A549 treated with Mapracorat at 1 μM for 4 hours (cell line): ENCODE measurements at places on chromosomes 5 and 9. TPM values are rescaled to one million over a fixed set of nuclear protein-coding genes. Genes with fewer than 3 reads are reported as not detected.

LIX1 gene
- not detected in 5 replicates for total RNA-seq

OTP gene
- total RNA-seq = 0.05 to 0.13 TPM (median 0.08 TPM) in 5 replicates

NR5A1 gene
- total RNA-seq = 0.06 to 0.23 TPM (median 0.15 TPM) in 3 of 5 replicates, not detected in the others

PCDHA6 gene
- total RNA-seq = 0.06 to 0.08 TPM in 2 of 5 replicates, not detected in the others

STC2 gene
- total RNA-seq = 35.0 to 46.9 TPM (median 41.3 TPM) in 5 replicates

FSTL4 gene
- 3.3 to 5.3 TPM (median 3.8 TPM) in 5 replicates for total RNA-seq

PKD2L2 gene
- 0.07 TPM in 1 of 5 replicates, not detected in the others for total RNA-seq

PDLIM7 gene
- total RNA-seq = 76.0 to 92.7 TPM (median 83.9 TPM) in 5 replicates

SRD5A1 gene
- total RNA-seq = 15.6 to 32.1 TPM (median 29.2 TPM) in 5 replicates

TIMD4 gene
- total RNA-seq = 0.74 to 1.6 TPM (median 1.1 TPM) in 5 replicates

PCSK5 gene
- 1.1 to 1.8 TPM (median 1.5 TPM) in 5 replicates for total RNA-seq

SPATA31C1 gene
- not detected in 5 replicates for total RNA-seq

QRFP gene
- total RNA-seq = not detected in 5 replicates

DMGDH gene
- total RNA-seq = not detected in 5 replicates

RASGEF1C gene
- total RNA-seq = 0.06 to 0.25 TPM (median 0.10 TPM) in 5 replicates

BTNL3 gene
- not detected in 5 replicates for total RNA-seq

SLC6A3 gene
- total RNA-seq = 0.27 to 0.87 TPM (median 0.61 TPM) in 5 replicates

ISL1 gene
- 0.13 TPM in 1 of 5 replicates, not detected in the others for total RNA-seq

SPINK6 gene
- 0.45 to 1.1 TPM (median 0.57 TPM) in 5 replicates for total RNA-seq

TMEFF1 gene
- 0.53 to 1.7 TPM (median 1.1 TPM) in 5 replicates for total RNA-seq

SH3TC2 gene
- total RNA-seq = 0.33 to 0.76 TPM (median 0.44 TPM) in 5 replicates

NEURL1B gene
- 5.1 to 7.6 TPM (median 6.8 TPM) in 5 replicates for total RNA-seq

PCDHA13 gene
- 0.05 to 0.06 TPM in 2 of 5 replicates, not detected in the others for total RNA-seq

MYO10 gene
- 36.8 to 42.5 TPM (median 37.3 TPM) in 5 replicates for total RNA-seq

C9 gene
- total RNA-seq = not detected in 5 replicates

SPATA31E1 gene
- not detected in 5 replicates for total RNA-seq

RNF44 gene
- total RNA-seq = 23.5 to 36.6 TPM (median 36.0 TPM) in 5 replicates

ALDH1A1 gene
- 4,422 to 5,926 TPM (median 5,467 TPM) in 5 replicates for total RNA-seq

C9orf50 gene
- 0.36 TPM in 1 of 5 replicates, not detected in the others for total RNA-seq

KCNV2 gene
- total RNA-seq = not detected in 5 replicates

TXNDC15 gene
- total RNA-seq = 42.9 to 51.8 TPM (median 50.2 TPM) in 5 replicates

CACNA1B gene
- total RNA-seq = 0.03 to 0.05 TPM (median 0.04 TPM) in 5 replicates

SEMA6A gene
- 0.06 to 0.19 TPM (median 0.13 TPM) in 4 of 5 replicates, not detected in the other for total RNA-seq

FBXL17 gene
- total RNA-seq = 4.3 to 7.7 TPM (median 6.1 TPM) in 5 replicates

STKLD1 gene
- total RNA-seq = 0.90 to 1.7 TPM (median 1.1 TPM) in 5 replicates

NOXA1 gene
- total RNA-seq = 0.77 to 2.0 TPM (median 1.7 TPM) in 5 replicates

ANKRD31 gene
- 0.02 to 0.07 TPM (median 0.05 TPM) in 4 of 5 replicates, not detected in the other for total RNA-seq
